NCI-H446 (cell line): ENCODE measurements at places on chromosomes 6 and 20.

- peak; percentile 89 for DNase-seq
Measured at GRCh38 chr6:28980852-28981430, 24.2 kb downstream of the ZNF311 start.

GRCh38 chr6:121305957-121306607 is 28.2 kb downstream of the TBC1D32 start:
- DNase-seq = peak; percentile 35

- DNase-seq = peak; percentile 60
Measured at GRCh38 chr6:21185861-21186478, 407.6 kb upstream of the SOX4 start.

- no peak for DNase-seq
Measured at GRCh38 chr20:20953738-20954618, 152.2 kb downstream of the LINC00237 start.

GRCh38 chr6:3616565-3617176 is 134.8 kb downstream of the PXDC1 start:
- DNase-seq = no peak

DNA sequence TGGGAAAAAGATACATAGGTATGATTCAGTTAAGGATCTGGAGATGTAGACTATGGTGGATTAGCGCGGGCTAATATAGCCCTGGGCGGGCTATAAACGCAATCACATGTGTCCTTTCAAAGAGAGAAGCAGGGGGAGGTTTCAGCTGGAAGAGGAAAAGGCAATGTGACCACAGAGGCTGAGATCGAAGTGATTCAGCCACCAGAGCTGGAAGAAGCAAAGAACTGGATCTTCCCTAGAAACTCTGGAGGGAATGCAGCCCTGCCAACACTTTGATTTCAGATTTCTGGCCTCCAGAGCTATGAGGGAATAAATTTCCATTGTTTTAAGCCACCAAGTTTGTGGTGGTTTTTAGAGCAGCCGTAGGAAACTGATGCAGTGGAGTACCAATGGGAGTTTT is 81.5 kb upstream of the NHSL1 start:
- no peak for DNase-seq

DNA sequence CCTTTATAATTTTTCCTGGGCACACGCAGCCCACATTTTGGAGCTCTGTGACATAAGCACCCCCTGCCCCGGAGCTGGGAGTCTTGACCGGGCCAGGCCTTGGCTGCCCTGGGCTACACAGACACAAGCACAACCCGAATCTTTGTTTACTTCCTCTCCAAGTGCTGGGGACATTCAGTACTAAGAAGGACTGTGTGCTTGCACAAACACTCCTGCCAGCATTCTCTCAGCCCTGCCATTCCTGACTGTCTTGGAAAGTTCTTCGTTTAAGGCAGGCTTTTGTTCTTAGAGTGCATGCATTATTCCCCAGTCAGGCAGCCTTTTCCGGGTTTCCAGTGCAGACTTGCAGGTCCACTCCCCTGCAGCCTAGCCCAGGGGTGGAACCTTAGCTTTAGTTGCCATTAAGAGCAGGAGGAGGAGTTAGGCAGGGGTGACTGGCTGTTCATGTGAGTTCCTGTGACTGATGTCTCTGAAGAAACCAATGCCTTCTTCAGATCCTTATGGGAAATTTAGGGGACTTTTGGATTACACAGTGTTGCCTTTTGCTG is 28.6 kb downstream of the FOXO3 start:
- DNase-seq = no peak

DNA sequence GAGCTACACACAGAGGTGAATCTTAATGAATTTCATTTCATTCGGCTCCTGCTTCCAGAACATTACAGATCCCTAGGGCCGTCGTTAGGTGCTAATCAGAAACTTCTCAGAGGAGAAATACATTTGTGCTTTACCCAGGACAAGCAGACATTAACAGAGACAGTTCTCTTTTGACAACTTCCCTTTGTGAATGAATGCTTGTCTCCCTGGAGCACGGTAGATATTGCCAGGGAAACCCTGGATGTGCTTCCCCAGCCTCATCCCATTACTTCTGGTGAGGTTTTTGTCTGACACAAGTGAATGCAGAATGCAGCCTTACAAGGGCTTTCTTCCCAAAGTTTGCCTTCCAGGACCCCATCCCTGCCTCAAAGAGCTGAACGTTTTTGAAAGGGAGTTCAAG is 105.4 kb downstream of the SYNDIG1 start:
- no peak for DNase-seq

- DNase-seq = no peak
Measured at GRCh38 chr6:129183187-129183591, 300.3 kb downstream of the LAMA2 start.

DNA sequence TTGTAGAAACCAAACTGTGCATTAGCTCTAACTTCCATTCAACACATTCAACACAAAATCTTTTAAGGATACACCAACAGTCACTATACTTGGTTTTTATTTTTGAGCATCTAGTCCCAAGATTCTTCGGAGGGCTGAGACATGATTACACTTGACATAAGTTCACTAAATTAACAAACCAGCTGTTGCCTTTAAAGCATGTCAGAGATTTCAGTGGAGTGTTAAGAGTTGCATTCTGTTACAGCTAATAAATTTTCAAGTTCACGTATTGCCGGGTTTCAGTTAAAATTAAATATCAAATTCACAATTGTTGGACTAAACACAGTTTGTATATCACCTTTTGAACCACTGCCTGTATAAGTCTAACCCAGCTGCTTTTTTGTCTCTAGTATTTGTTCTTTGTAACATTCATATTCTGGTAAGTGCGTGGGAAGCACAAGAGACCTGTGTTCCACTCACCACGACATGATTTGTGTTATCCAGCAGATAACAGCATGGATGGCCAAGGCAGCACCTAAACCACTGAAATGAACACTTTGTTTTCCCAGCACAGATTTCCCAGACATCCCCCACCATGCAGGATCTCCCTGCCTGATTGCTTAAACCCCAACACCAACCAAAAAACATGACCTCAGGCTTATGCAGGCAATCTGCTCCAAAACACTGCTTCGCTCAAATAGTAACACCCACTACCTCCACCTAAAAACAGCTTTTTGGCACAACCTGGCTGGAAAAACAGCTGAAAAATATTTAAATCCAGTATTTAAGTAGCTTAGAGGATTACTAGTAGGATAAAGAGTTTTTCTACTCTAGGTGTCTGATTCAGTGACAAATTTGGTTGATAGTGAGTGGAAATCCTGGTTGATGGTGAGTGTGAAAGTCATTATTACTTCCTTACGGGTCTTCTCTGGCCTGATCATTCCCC is 286.5 kb upstream of the NT5E start:
- no peak for DNase-seq

- no peak for DNase-seq
Measured at GRCh38 chr6:125086716-125087115, 66.9 kb upstream of the TPD52L1 start.

DNA sequence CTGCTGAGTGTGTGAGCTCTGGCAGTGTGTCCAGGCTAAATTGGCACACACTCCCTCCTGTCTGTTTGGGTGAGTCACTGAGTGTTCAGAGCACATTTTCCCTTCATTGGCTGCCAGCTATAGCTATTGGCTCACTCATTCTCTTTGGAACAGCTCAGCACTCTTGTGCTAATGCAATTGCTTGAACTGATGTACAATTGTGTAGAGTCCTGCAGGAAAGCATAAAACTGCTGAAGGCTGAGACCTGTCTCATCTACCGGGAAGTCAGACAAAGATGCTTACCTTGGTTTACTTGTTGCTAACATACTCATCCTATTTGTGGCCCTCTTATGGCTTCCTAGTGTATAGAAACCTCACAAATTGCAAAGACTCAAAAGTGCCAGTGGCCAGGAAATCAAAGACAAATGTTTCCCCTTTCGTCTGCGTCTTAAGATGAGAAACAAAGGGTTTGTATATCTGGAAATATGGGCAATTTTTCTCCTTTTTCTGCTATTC is 351.0 kb downstream of the BCKDHB start:
- DNase-seq = peak; percentile 89
